Epithelial cell of proximal tubule (primary cell): ENCODE measurements at places on chromosomes 6 and 20. TPM values are rescaled to one million over a fixed set of nuclear protein-coding genes. Genes with fewer than 3 reads are reported as not detected.

TFAP2B gene
- 4.6 and 8.3 TPM in 2 replicates for total RNA-seq

- DNase-seq: no peak
Observed at GRCh38 chr6:36959555-36960250, 5.2 kb downstream of the PI16 start.

- no peak for DNase-seq
Observed at GRCh38 chr6:38976801-38977500, 71.6 kb upstream of the GLP1R start.

DNA sequence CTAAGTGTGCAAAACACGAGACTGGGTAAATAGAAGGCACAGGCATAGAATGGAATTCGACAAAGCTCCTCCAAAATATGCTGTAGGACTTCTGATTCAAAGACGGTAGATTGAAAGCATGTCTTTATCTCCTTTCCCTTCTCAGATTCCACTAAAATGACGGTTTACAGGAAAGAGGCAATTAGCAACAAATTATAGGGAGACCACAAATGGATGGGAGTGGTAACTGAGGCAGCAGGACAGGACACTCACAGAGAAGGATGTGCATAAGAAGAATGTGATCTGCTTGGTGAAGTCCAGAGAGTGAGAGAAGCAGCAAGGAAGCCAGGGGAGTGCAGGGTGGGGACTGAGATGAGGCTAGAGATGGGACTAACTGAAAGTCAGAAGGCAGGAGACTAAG is 113.4 kb upstream of the MRPS10 start:
- DNase-seq: no peak

DNA sequence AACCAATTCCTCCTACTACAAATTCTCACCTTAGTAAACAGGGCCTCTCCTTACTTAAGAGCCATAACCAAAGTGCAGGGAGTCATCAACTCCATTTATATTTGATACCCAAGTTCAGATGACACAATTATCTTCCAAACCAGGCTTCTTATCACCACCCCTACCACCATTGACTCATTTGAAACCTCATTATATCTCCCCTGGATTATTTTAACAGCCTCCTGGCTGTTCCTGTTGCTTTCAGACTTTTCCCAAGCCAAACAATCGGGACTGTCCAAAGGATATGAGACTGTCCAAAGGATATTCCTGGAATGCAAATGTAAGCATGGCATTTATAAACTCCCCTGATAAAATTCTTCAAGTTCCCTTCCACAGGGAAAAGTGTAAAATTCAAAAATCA is 394.3 kb downstream of the MAFB start:
- no peak for DNase-seq

DNA sequence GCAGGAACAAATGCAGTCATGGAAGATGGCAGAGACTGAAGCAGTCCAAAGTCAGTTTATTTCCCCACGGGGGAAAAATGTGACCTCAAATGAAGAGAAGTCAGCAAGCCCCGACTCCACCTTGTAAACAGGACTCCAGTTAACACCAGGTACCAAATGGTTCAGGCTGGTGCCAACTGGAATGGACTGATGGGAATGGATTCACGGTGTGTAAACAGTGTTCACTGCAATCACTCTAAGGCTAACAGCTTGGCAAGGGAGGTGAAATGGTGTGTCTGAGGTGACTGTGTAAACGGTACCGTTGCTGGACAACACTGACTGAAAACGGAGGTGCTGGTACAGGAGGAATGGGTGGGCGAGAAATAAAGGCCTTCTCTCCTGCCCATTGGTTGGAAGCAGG is 12.0 kb downstream of the PLAGL2 start:
- no peak for DNase-seq

GRCh38 chr6:131615275-131615674 is 12.8 kb downstream of the MED23 start:
- no peak for DNase-seq

MUCL3 gene
- under 0.01 and 0.07 TPM in 2 replicates for total RNA-seq

DNA sequence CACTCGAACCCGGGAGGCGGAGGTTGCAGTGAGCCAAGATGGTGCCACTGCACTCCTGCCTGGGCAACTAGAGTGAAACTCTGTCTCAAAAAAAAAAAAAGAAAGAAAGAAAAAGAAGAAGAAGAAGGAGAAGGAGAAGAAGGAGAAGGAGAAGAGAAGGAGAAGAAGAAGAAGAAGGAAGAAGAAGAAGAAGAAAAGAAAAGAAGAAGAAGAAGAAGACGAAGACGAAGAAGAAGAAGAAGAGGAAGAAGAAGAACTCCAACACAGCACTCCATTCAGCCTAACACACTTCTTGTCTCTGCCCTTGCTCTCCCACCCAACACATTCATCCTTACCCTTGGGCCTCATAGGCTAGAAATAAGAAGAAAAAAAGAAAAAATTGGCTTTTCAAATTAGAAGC is 6.9 kb downstream of the ZFP57 start:
- no peak for DNase-seq

MAP7 gene
- 12.9 and 16.1 TPM in 2 replicates for total RNA-seq

- DNase-seq: no peak
Observed at GRCh38 chr20:35700625-35701148, 1.5 kb downstream of the ROMO1 start.

CCN5 gene
- total RNA-seq: 0.14 TPM in 1 of 2 replicates, not detected in the other
